ENCODE measurements at places on chromosomes 2 and 18.

- DNase-seq: no peak
Observed at GRCh38 chr2:65130664-65131175, 814 bp upstream of the RAB1A start.

DNA sequence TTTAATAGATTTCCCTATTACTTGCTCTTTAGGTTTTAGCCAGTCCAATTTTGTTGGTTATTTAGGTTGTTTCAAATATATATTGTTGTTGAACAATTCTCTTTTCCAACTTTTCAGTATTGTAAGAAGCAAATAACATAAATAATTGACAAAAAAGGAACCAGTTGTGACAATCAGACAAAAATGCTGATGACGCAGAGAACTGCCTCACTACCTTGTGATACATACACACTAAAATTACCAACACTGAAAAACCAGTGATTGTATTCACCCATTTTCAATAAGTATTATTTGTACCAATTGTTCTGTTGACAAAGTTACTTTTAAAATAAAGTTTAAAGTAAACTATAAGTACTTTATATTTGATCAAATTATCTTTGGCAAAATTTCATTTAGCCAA, 43.1 kb upstream of the NABP1 start:
- DNase-seq: no peak

DNA sequence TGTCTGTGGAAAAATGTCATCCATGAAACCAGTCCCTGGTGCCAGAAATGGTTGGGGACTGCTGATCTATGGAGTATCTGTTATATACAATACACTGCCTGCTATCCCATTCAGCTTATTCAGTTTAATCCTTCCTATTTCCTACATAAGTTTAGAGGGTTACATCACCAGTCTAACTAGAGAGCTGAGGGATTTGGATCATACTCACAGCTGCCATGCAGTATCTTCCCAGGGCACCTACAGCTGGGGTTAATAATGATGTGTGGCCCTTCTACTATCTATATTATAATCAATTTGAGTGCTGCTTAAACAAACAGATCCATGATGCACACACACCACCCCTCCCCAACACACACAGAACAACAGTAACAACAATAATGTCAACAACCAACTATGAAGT, 524.0 kb downstream of the LRRTM4 start:
- DNase-seq: no peak

DNA sequence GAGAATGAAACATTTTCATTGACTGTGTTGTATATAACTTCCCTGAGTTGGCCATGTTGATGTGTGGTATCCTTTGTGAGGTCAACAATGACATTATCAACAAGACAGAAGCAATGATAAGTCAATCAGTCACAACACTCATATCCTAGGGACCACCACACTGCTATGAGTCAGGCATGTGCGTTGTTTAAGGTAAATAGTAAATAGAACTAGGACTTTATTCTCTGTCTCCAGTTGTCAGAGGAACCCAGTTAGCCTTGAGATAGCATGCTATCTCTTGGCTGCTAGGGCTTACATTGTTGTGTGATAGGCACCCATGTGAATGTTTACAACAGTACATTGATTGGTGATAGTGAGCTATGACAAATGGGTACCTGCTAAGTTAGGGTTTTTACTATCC, 37.3 kb downstream of the GPD2 start:
- DNase-seq: no peak

- no peak for DNase-seq
Observed at GRCh38 chr2:240248721-240249422, 108.4 kb upstream of the OTOS start.

GRCh38 chr18:49524349-49524748, 37.3 kb upstream of the C18orf32 start:
- no peak for DNase-seq
